ENCODE measurements at places on chromosomes 2 and 18.

DNA sequence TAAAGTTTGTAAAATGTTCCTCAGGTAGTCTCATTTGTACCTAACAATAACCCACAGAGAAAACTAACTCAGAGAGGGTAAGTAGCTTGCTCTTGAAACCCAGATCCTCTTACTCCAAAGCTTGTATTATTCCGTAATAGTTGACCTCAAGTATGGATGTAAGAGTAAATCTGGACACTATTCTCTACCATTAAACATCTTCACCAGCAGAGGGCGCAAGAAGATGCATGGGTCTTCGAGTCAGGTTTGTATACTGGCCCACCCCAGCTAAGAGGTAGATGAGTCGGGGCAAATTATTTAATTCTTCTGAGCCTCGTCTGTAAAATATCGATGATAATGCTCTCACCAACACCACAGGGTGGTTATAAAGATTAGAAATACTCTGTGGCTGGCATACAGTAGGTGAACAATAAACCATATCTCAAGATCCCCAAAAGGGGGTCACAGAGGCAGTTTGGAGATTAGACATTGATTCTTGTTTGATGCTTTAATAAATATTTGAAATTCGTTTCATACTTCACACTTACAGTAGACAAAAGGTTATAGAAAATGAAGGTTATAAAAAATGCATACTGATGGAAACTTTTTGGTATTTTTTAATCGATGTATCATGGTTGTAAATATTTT is 3.5 kb upstream of the CABLES1 start:
- DNase-seq: peak; percentile 47

GRCh38 chr2:99035920-99036319 is 99.9 kb upstream of the CRACDL start:
- no peak for DNase-seq

- DNase-seq: no peak
These were observed 63.3 kb upstream of the ALPP start for GRCh38 chr2:232315049-232315922.

- DNase-seq: no peak
These were observed 455.1 kb downstream of the ERBB4 start for GRCh38 chr2:212083492-212083891.

DNA sequence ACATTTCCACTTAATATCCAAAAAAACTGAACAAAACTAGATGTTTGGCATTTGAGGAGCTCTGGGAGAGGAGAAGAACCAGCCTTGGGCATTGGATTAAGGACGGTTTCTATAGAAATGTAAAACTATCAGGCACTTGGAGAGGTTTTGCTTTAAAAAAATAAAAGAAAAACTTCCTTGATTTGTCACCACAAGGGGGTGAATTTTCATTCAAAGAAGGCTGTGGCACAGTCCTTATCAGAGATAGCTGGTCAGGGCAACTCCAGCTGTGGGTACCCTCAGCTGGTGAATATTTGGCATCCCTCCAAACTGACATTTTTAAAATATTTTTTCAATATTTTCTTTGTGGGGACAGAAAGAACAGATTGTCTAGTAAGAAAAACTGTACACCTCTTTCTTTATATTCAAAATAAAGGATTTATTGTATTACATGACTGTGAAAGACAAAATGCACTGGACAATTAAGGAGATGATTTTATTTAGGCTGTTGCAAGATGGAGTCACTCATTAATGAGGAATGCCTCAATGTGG is 46.1 kb upstream of the TBC1D8 start:
- no peak for DNase-seq

GRCh38 chr2:174080672-174081121 is 115.5 kb upstream of the SP3 start:
- DNase-seq: no peak

GRCh38 chr2:232458661-232459418 is 2.9 kb downstream of the ALPI start:
- no peak for DNase-seq

- DNase-seq: no peak
These were observed 46.2 kb upstream of the ACVR1 start for GRCh38 chr2:157922336-157922735.

DNA sequence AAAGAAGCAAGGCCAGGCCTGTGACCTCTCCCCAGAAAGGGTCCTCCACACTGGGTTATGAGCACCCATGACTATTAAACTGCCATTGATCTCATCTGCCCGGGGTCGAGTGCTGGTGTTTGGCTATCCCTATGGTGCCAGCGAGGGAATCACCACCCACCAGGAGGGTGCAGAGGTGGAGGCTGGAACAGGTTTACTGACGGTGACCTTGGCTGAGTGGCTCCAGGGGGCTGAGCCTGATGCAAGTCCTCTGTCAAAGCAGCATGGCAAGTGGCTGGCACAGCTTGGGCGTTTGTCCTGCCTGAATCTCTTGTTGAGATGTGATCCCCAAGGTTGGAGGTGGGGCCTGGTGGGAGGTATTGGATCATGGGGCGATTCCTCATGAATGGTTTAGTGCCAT is 196.4 kb upstream of the HDAC4 start:
- no peak for DNase-seq

DNA sequence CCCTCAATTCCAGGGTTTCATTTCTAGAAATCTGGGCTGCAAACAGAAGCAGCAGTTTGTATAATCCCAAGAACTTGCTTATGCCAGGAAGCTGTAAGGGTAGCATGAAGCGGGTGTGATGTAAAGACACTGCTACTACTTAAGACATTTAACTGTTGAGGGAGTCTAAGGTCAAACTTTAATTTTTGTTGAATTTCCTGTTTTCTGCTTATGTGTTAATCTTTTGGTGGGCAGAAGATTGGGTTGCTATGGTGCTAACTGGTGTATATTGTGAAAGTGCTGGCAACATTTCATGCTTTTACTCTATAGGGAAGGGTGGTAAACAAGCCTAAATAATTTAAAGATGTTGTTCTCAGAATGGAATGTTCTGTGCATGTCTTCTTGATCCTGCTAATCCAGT is 2.7 kb downstream of the NCOA1 start:
- no peak for DNase-seq

- no peak for DNase-seq
These were observed 69.7 kb downstream of the DCC start for GRCh38 chr18:52409727-52410126.

GRCh38 chr18:22483407-22483806 is 65.7 kb upstream of the CTAGE1 start:
- no peak for DNase-seq

DNA sequence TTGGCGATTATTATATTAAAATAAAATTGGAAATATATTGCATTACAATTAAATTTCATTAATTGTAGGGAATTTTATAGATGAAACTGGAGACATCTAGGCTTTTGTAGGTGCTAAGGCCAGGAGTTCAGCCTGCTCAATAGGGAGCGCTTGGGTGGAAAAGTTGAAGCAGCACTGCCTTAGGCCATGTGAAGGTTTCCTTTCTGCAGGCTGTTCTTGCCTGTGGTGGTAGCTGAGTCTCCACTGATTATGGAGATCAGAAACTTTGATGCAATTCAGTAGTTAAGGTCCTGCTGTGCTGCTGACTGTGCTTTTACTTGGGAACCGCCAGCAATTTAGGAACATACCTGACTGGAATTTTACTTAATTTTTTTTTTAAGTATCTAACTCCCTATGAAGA is 179.9 kb upstream of the BOD1L2 start:
- DNase-seq: no peak

DNA sequence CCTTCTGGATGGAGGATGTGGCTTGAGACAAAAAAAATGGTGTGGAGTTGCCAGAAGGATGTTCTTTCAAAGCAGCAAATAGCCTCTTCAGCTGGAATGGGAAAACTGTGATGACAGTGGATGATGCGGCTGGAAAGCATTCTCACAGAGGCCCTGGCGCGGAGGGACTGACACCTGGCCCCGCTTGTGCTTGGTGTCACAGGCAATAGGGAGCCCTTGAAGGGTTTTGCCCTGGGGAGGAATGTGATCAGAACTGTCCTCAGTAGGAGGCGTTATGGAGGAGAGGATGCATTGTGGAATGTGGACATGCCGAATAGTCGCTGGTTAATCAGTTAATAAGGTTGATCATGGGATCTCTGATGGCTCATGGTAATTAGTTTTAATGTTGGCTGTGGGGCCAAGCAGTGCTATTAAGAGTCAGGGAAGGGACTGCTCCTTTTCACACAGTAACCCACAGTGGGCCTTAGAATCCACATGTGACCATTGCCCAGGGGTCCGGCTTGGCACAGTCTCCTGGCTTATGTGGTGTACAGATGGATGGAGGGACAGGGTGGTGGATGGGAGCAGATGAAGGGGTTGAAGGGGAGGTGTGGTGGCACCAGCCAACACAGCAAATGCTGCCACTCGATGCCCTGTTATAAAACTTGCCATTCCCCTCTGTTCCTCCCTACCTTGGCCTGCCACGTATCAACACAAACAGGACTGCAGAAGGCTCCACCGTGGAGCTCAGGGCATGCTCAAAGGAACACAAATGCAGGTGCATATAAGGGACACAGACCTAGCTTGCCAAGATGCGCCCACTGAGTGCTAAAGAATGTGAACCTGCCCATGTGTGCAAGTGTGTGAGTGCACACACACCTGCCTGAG is 71.7 kb downstream of the CIB4 start:
- no peak for DNase-seq

- no peak for DNase-seq
These were observed 108.5 kb upstream of the RND3 start for GRCh38 chr2:150595803-150596470.

Measured in HuH-7 (cell line).